ENCODE measurements at places on chromosomes 2 and 18.

DNA sequence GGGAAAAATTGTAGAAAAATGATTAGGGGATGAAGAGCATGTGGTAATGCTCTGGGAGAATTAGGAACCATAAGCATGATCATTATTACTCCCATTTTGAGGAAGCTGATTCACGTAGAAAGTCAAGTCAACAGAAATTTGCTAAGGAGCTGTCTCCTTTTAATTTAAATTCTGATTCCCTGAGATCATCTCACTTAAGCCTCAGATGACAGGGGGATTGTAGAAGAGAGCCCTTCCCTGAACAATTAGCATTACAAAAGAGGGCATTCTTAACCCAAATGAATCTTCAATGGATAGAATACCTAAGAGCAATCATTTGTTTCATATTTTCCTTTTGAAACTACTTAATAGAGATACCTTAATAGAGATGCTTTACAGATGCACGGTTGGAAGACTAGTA lies 267.9 kb downstream of the NYAP2 start:
- no peak for DNase-seq

DNA sequence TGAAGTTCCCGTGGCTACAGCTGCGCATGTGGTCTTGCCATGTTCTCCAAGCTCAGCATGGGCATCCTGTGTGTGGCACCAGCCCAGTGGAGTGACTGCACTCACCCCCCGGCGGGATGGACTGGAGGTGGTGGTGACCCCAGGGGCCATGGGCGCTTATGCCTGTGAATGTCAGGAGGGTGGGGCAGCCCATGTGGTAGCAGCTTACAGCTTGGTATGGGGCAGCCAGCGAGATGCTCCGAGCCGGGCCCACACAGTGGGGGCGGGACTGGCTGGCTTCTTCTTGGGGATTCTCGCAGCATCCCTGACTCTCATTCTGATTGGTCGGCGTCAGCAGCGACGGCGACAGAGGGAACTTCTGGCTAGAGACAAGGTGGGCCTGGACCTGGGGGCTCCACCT lies 25.6 kb downstream of the SEMA4F start:
- DNase-seq, result no peak

- no peak for DNase-seq
Measured at GRCh38 chr18:70405052-70405451, 116.2 kb downstream of the SOCS6 start.

DNA sequence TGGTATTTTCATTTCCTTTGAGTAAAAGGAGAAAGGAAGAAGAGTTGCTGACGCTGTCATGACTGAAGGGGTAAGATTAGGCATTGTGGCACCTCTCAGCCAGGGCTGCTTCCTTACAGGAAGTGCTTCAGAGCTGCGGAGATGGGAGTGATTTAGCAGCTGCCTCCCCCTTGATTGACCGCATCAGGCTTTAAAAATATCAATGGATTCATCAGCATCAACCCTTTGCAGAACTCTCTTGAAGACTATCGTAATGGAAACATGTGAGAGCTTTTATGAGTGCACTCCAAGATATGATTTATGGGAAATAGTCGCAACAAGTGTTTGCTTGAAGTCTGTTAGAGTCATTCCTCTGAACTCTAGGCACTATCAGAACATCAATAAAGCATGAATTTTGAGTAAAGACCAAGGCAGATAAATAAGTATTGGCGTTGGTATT lies 141.1 kb downstream of the CSRNP3 start:
- no peak for DNase-seq

DNA sequence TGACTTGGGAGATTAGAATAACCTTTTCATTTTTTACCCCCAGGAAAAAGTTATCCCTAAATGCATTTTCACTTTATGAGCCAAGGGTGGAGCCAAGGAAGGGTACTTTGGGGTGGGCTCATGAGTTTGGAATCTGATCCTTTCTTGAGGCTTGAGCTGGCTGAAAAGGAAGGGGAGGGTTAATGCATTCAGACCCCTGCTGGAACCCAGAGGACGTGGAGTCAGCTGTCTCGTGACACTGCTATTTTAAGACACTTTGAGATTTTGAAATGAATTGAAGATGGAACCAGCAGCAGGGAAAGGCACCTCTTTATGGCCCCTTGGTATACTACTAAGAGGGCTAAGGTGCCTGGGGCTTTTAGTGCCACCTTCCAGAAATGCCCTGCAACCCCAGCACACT lies 90.4 kb downstream of the MARCHF4 start:
- no peak for DNase-seq

DNA sequence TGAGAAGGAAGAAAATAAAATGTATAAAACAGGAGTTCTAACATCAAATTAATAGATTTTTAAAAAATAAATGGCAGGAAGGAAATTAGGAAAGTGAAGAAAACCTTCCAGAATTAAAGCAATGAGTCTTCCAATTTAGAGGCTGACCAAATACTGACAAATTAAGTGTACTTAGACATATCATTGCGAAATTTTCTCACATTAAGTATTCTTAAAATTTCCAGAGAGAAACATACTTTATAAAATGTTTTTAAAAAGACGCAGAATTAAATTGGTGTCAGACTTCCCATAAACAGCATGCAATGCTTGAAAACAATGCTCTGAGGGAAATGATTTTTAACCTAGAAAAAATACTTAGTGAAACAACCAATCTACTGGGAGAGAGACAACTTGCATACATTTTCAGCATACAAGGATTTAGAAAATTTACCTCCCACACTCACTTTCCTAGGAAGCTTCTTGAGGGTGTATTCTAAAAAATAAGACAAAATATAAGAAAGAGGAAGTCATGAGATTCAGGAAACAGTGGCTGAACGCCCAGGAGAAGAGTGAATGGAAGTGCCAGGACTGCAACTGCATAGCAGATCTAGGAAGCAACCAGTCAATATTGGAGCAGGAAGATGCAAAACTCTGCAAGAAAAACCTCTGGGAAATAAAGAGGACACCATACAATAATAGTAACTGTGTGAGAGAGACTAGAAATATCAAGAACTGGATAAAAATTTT lies 339.9 kb downstream of the ADCYAP1 start:
- no peak for DNase-seq

All from activated T-cell treated with anti-CD3 and anti-CD28 coated beads for 4 hours (primary cell).